ENCODE measurements at places on chromosomes 16 and 17. TPM values are rescaled to one million over a fixed set of nuclear protein-coding genes. Genes with fewer than 3 reads are reported as not detected.

DOC2A gene
- polyA plus RNA-seq, result not detected

ST6GALNAC1 gene
- not detected for polyA plus RNA-seq

HS3ST2 gene
- not detected for polyA plus RNA-seq

TADA2A gene
- 10.9 TPM for polyA plus RNA-seq

RBFOX1 gene
- not detected for polyA plus RNA-seq

SYT17 gene
- polyA plus RNA-seq, result 32.4 TPM

SLC2A4 gene
- polyA plus RNA-seq, result not detected

SCNN1B gene
- polyA plus RNA-seq, result not detected

ABHD15 gene
- polyA plus RNA-seq, result 15.1 TPM

OTOP2 gene
- not detected for polyA plus RNA-seq

PPM1E gene
- not detected for polyA plus RNA-seq

CACNG5 gene
- not detected for polyA plus RNA-seq

RIPOR1 gene
- 18.4 TPM for polyA plus RNA-seq

PLCG2 gene
- polyA plus RNA-seq, result 94.6 TPM

TBX21 gene
- 2.9 TPM for polyA plus RNA-seq

CDH16 gene
- polyA plus RNA-seq, result not detected

ZNF286A gene
- polyA plus RNA-seq, result 14.4 TPM

CACNG1 gene
- not detected for polyA plus RNA-seq

FOXO3B gene
- 0.64 TPM for polyA plus RNA-seq

CD7 gene
- 1.5 TPM for polyA plus RNA-seq

ALOXE3 gene
- not detected for polyA plus RNA-seq

LUC7L gene
- 14.3 TPM for polyA plus RNA-seq

HOXB7 gene
- polyA plus RNA-seq, result not detected

C16orf96 gene
- not detected for polyA plus RNA-seq

ZNF385C gene
- not detected for polyA plus RNA-seq

TMIGD1 gene
- not detected for polyA plus RNA-seq

ZNF624 gene
- polyA plus RNA-seq, result 5.5 TPM

VAT1L gene
- not detected for polyA plus RNA-seq

GRAPL gene
- 4.3 TPM for polyA plus RNA-seq

USH1G gene
- polyA plus RNA-seq, result not detected

DNAJC7 gene
- 33.4 TPM for polyA plus RNA-seq

PRSS36 gene
- polyA plus RNA-seq, result not detected

SLC12A3 gene
- 0.26 TPM for polyA plus RNA-seq

ZNF423 gene
- polyA plus RNA-seq, result not detected

GGA2 gene
- polyA plus RNA-seq, result 303 TPM

PLEKHG4 gene
- polyA plus RNA-seq, result not detected

SOCS3 gene
- 18.4 TPM for polyA plus RNA-seq

TBC1D3G gene
- not detected for polyA plus RNA-seq

OR3A3 gene
- polyA plus RNA-seq, result not detected

TVP23A gene
- polyA plus RNA-seq, result 0.27 TPM

CHMP1A gene
- polyA plus RNA-seq, result 77.2 TPM

RAMP2 gene
- polyA plus RNA-seq, result not detected

SPATA2L gene
- polyA plus RNA-seq, result 9.6 TPM

Measured in naive B cell (primary cell).